Cardiac muscle cell (in vitro differentiated cells and primary cell): ENCODE measurements at places on chromosomes 13 and 19. TPM values are rescaled to one million over a fixed set of nuclear protein-coding genes. Genes with fewer than 3 reads are reported as not detected.

- DNase-seq = no peak
These were observed 4.3 kb upstream of the PARP4 start for GRCh38 chr13:24516919-24517318.

GRCh38 chr13:107827840-107828549, 387.3 kb downstream of the LIG4 start:
- DNase-seq = peak; percentile 17

- no peak for DNase-seq
These were observed 1.9 kb downstream of the ZNF493 start for GRCh38 chr19:21398851-21399250.

- no peak for DNase-seq
These were observed 21.7 kb downstream of the IRS2 start for GRCh38 chr13:109764470-109765291.

The COX7A1 gene
- polyA plus RNA-seq = 1.4 and 6.5 TPM in 2 replicates

DNA sequence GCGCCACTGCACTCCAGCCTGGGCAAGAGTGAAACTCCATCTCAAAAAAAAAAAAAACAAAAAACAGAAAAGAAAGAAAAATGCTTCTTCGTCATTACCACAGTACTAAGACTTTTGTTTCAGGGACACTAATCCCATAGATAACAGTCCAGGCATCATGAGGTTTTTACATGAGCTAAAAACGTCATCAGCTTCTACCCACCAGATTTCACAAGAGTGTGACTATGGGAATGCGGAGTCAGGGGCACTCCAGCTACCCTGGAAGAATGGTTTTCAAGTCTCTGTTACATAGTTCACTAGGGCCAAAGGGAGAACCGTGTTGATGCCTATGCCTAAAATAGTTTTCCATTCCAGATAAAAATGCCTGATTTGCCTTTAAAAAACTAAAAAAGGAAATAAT, 33.2 kb downstream of the RAB20 start:
- DNase-seq = peak; percentile 96

The CYP4F8 gene
- polyA plus RNA-seq = not detected in 2 replicates

The IGFL3 gene
- 0.37 TPM in 1 of 2 replicates, not detected in the other for polyA plus RNA-seq

- DNase-seq = no peak
These were observed 31.2 kb downstream of the KATNAL1 start for GRCh38 chr13:30276178-30276577.

DNA sequence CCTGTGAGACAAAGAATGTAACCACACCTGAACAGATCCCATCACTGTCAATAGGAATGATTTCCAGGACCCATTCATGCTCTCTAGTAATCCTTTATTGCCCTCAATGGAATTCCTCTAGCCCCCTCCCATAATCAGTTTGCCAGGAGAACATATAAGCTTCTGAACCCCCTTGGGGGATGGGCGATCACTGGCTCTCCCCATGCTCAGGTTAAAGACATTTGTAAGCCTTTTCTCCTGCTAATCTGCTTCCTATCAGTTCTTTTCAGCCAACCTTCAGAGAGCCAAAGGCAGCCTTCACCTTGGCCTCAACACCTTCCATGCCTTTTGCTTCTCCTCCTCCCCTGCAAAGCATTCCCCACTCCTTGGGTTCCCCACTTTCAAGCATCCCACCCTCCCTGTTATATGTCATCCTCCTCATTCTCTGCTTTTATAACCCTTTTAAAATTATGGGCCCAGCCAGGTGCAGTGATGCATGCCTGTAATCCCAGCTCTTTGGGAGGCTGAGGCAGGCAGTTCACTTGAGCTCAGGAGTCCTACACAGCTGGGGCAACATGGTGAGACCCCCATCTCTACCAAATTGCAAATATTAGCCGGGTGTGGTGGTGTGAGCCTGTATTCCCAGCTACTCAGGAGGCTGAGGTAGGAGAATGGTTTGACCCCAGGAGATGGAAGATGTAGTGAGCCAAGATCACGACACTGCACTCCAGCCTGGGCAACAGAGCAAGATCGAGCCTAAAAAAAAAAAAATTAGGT, 12.4 kb downstream of the DPRX start:
- DNase-seq = no peak

- DNase-seq = no peak
These were observed 67.7 kb downstream of the DACH1 start for GRCh38 chr13:71799324-71799723.

The PTGIR gene
- 0.82 TPM in 1 of 2 replicates, not detected in the other for polyA plus RNA-seq

- DNase-seq = no peak
These were observed 247.9 kb downstream of the DACH1 start for GRCh38 chr13:71619096-71619495.

DNA sequence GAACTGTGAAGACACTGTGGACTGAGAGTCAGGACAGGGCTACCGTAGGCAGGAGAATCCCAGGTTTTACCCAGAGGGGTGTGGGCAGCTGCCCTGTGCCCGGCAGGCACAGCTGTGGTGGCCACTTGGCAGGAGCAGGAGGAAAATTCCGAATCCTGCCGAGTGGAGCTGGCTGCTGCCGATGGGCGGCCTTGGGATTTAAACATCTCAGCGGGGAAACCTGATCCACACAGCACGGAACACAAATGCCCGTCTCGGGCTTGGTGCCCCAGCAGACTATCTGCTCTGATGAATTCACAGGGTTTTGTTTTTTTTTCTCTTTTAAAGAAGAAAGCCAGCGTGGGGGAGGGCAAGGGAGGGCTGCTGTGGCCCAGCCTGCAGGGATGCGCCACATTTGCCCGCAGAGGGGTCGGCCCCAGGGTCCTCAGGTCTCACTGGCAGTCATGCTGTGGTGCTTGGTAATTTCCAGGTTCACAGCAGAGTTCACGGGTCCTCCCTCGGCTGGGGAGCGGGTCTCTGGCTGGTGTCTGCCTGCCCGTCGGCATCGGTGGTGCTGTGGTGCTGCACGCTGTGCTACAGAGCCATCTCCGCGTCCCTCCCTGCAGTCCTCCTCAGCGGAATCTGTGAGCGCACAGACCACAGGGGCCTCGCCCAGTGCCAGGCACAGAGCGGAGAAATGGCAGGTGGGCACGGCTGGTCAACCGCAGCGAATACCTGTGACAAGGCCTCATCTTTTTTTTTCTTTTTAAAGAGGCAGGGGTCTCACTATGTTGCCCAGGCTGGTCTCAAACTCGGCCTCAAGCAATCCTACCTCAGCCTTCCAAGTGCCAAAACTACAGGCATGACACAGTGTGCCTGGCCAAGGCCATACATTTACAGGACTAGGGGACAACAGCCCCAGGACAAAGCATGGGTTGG, 28.1 kb downstream of the MPND start:
- no peak for DNase-seq
